ENCODE measurements at places on chromosomes 5 and 9.

DNA sequence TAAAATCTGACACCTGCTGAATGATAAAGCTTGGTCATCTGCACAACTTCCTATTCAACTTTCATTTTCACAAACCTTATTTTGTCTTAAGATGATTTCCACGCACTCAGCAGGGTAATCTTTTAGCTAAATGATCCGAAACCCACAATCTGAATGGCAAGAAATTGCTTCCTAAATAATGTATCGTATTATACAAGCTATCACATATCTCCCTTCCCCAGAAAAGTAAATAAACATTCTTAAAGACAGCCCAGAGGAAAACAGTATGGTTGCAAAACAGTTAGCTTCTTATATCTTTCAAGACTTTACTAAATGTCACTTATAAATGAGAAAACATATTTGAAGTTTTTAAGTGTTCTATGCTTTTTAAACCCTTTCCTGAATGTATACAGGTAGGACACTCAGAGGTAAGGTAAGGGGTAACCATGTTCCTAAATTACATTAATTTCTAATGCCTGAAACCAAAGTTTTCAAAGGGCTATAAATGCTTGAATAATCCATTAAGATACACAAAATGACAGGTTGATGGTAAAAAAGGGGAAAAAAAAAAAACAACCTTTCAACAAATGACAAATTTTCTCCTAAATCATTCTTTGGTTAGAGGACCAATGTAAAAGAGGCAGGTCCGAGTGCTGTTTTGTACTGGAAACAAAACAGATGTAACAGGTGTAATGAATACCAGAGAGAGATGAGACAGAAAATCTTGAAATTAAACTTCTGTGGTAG lies 36.3 kb downstream of the ELAVL2 start:
- DNase-seq = no peak

DNA sequence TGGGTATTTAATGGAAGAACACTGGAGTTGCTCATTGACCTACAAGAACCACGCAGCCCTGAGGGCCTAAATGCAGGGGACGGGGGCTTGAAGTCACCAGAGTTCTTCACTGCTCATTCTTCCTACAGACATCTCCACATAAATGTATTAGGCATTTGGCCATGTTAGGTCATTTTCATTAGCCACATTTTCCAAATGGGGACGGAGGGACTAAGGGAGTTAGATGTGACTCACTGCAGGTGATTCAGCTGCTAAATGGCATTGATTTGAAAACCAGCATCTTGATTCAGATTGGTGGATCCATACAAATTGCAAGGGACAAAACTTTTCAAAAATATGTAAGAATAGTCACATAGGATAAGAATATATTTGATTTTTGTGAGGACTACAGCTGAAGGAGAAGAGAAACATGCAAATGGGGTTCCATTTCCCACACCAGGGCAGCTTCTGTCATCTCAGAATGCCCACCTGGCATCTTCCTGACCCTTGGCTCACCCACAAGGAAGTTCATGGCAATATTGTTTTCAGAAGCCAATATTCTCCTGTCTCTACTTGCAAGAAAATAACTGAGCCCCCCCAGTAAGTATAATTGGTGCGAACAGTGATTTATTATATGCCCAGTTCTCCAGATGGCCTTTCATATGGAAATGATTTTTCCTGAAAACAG lies 264.8 kb downstream of the DOCK8 start:
- DNase-seq = no peak

DNA sequence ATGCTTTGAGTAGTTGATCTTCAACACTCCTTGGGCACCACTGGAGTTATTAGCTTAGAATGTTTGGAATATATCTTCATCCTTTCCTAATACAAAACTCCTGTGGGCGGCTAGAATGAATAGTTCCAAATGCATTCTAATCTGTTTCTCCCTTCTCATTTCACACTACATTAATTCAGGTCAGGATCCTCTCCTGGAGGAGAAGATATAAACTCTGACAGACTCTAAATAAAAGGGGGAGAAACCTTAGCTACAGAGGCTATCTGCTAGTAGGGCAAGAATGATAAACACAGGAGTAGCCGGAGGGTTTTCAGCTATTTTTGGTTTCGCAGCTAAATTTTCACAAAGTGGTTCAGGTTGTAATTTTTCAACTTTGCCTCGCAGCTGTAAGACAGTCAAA lies 45.2 kb upstream of the FAM240B start:
- DNase-seq = no peak

DNA sequence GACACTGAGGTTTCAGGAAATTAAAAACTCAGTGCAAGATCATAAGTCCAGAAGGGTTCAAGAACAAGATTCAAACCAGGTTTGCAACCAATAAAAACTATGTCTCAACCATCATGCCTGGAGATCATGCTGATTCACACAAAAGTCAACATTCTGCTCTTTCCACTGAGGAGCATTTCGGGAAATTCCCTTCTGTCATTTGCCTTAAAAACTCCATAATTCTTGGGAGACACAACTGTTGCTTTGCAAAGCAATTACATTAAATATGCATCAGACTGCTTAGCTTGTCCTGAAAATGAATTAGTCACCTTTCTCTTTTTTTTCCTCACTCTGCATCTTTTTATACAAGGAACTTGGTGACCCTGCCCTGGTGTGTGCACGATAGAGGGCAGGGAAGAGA lies 275.9 kb upstream of the ZNF462 start:
- no peak for DNase-seq

DNA sequence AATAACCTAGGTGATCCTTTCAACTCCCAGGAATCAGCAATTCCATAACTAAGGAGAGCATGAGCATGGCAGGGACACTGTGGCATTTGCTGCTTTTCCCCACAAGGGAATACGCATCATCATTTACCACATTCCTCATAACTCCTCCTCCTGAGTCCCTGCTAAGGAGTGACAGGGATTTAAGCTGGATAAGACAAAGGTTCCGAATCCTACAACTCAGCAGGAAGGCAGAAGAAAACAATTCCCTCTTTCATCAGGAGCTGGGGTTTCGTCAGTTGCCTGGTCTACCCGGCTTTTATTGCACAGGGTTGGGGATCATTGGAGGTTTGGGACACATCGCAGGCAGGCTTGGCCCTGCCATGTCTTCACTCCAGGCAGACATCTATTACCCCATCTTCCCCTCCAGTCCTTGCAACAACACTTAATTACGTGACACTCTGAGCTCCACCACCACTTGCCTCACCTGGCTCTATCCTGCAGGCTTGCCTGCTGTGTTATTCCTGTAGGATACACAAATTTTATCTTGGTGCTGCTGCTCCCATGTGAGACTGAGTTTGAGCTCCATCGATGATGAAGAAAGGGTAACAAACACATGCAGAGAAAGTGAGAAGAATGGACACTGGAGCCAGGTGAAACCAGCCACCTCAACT lies 563.0 kb upstream of the KLF4 start:
- DNase-seq = no peak

DNA sequence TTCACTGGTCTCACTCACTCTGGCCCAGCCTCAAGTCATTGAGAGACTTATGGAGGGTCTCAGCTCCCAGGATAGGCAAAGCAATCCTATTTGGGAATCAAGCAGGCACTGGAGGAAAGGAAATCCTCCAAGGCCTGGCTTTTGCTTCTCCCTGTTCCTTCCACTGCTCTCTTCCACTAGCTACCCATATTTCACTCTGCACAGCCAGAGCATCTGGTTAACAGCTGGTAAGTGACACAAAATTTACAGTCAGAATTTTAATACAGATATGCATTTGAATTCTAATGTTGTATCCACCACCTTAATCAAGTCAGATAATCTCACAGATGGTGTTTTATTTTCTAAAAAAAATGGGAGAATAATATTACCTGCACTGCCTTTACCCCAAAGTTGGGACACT lies 868 bp upstream of the C1QTNF2 start:
- no peak for DNase-seq

GRCh38 chr9:31715250-31715649 lies 669.2 kb upstream of the ACO1 start:
- no peak for DNase-seq

GRCh38 chr9:114266969-114267368 lies 55.9 kb upstream of the ORM1 start:
- no peak for DNase-seq

DNA sequence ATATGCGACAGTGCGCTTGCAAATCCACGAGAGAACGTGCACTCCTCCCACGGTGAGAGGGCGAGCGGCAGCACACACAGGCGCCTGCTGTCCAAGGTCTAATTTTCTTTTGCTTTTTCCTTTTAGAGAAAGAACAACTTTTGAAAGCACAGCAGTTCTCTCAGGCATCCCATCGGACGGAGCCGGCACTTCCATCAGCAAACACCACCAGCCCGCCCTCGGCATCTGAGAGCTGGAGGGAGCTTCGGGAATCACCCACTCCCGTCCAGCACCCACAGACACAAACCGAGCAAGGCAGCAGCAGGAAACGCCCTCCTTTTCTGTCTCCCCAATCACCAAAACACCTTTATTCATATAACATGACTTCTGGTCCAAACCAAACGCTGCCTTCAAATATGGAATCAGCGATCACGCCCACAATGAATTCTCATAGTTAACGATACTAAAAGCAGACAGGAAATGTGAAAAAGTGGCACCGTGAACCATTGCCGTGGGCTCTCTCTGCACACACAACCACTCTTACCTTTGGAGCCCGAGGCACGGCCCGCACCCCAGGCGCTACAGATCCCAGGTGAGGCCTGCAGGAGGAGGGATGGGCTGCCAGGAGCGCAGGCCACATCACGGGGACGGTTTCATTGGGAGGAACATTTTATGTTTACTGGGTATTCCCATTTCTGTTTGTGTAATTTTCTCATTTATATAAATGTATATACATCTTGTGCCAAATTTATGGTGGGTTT lies 14.2 kb downstream of the LPCAT1 start:
- no peak for DNase-seq

GRCh38 chr5:162514116-162514515 lies 446.5 kb downstream of the GABRG2 start:
- DNase-seq = no peak

DNA sequence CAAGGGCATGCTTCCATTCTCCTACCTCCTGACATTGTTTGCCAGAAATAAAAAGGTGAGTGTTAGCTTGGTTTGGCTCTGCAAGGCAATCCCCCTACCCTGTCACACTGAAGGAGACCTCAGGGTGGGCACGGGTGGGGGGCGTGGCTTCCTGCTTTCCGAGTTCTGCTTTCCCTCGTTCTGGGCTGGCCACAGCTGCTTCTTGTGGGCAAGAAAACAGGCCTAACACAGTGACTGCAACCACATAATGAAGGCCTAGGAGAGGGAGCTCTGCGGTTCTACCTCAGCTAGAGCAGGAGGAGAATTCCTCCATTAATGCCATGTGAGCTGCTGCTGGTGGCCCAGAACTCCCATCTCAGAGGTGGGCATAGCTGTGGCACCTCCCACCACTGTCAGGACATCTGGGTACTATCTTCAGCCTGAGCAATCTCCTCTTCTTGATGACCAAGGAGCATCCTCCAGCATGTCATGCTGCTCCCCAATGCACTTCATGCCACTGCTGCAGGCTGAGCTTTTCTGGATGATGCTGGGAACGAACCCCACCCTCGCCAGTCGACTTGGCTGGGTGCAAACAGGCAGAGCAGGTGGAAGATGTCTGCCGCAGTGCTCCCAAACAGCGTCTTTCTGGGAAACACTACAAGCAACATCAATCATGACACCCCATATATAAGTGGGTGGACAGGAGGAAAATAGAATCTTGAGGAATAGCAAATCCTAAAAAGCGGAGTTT lies 139.5 kb upstream of the RAPGEF1 start:
- DNase-seq = no peak

- no peak for DNase-seq
These were observed 186.3 kb downstream of the TLE4 start for GRCh38 chr9:79757881-79758669.

DNA sequence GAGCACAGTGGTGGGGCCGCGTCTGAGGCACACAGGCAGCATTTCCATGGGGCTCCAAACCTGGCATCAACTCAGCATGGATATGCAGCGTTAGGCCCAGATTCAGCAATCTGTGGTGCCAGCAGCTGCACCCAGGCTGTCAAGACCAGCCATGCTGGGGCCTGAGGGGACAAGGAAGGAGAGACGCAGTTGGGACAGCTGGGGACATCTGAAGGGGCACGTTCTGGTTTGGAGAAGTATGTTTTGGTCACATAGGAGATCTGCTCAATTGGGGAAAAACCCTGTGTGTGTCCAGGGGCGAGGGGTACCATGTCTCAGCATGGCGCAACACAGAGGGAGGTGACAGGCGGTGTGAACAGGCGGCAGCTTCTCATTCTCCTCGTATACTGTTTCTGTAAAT lies 66.6 kb upstream of the ECM2 start:
- DNase-seq = no peak

DNA sequence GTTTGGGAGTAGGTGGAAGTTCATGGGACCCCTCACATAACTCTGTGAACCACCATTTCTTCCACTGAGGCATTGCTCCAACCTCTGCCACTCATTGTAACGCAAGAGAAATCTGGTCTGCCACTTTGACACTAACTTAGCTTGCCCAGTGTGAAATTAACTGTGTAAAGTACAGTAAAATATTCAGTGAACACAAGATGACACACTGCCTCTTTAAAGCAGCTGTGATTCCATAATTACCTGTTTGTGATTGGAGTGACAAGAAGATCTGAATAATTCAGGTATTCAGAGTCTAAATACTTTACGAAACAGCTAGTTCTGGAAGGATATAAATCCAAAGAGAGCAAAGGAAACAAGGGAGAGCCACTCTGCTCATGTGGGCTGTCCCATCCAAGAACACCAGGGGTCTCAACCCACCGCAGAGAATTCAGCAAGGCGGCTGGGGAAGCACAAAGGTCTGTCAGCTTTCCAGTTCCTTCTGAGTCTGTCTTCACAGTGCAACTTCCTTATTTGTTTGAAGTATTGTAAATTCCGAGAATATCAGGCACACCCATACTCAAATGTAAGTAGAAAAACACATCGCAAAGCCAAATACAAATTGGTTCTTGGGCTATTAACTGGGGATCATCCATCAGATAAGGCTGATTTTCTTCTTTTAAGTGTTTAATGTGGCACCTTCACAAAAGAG lies 86.9 kb downstream of the GNAQ start:
- DNase-seq = peak; percentile 69

- no peak for DNase-seq
These were observed 203.9 kb downstream of the C9orf50 start for GRCh38 chr9:129416821-129417539.

DNA sequence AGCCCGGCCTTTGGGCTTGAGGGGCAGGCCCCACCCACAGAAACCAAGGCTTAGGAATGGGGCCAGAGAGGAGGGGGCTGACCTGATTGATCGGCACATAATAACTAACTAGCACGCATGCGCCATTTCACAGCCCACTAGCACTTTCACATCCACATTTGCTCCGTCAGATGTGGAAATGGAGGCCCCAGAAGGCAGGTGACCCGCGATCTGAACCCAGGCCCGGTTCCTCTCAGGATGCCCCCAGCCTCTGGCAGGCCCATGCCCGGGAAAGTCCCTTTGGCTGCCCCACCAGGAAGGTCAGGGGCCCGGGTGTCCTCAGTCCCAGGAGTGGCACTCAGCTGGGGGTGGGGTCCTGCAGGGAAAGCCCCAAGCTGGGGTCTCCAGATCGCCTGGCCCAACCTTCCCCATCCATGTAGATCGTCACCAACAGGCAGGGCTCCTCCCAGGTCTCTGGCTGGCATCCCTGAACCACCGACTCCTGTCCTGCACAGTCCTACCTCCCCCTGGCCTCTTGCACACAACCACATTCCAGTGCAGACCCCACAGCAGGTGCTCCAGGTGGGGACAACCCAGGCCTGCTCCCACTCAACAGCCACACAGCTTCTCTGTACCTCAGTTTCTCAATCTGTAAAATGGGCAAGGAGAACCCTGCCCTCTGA lies 46.7 kb downstream of the VAV2 start:
- DNase-seq = no peak

All from LoVo (cell line).